Foreskin melanocyte (primary cell): ENCODE measurements at places on chromosomes 4 and X.
A peak's percentile ranks its signal among the peaks of the same experiment; 100 is the strongest.

DNA sequence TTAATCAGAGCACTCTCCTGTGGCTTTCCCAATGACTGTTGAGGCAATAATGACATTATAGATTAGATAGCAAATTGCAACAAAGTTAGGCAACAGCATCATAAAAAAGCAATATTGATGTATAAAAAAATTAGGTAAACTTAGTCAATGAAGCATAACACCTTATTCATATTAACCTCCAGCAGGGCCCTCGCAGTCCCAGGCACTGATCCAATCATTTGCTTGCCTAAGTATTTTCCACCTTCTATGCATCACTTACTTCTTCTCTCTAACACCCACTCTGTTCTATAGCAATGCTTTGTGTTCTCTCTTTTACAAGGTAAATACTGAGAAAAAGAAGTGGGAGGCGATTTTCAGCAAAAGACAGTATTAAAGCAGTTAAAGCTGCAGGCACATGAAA is 833.5 kb upstream of the ADGRL3 start:
- DNase-seq, result no peak

DNA sequence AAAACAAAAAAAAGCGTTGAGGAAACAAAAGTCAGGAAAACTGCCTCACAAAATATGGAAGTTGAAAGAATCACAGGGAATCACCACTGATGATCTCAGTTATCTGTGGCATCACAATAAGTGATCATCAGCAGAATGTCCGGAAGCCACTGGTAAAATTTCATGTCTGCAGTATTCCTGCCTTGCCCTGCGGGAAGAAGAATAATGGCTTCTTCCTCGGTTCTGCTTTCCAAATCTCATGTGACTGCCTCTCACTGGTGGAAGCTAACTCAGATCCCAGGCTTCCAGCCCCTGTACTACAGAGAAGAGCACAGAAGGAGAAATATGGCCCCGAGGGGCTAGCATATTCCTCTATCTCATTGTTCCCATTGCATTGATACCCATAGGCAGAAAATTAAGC is 12.7 kb upstream of the ZNF330 start:
- DNase-seq, result peak; percentile 67

DNA sequence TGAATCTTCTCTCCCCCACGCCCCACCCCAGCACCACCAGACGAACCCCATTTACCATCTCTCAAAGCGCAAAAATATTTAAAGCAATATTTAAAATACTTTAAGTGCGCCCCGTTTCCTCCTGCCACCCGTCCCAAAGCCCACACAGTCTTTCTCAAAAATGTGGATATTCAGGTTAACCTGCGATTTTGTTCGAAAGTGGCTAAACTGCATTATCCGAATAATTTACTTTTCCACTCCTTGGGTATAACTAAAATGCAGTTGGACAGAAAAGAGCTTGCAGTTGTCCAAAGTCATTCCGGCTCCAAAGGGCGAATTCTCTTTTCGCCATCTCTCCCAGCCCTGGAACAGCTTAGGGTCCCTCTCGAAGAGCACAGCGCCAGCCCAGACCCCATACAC is 662 bp downstream of the SMIM43 start:
- no peak for DNase-seq

- no peak for DNase-seq
Measured at GRCh38 chr4:89175611-89176010, 64.3 kb downstream of the TIGD2 start.

- peak; percentile 56 for DNase-seq
Measured at GRCh38 chr4:55491486-55491885, 55.2 kb downstream of the CLOCK start.

- DNase-seq, result no peak
Measured at GRCh38 chrX:23136816-23137215, 137.1 kb downstream of the DDX53 start.

DNA sequence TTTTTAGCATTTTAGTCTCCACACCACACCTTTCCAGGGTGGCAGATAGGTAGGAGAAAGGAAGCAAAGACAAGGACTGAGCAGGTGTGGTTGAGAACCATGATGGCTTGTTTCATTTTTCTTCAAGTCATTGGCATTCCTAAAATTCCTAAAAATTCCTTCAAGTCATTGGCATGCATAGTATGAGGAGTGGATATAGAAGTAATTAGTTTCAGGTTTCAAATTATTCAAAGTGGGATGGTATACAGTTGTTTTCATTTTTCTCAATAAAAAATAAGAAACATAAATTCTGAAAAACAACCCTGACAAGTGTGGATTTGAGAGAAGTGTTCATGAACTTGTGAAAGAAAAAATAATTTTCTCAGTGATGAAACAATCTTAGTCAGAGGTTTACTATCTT is 22.3 kb upstream of the HERC3 start:
- no peak for DNase-seq

DNA sequence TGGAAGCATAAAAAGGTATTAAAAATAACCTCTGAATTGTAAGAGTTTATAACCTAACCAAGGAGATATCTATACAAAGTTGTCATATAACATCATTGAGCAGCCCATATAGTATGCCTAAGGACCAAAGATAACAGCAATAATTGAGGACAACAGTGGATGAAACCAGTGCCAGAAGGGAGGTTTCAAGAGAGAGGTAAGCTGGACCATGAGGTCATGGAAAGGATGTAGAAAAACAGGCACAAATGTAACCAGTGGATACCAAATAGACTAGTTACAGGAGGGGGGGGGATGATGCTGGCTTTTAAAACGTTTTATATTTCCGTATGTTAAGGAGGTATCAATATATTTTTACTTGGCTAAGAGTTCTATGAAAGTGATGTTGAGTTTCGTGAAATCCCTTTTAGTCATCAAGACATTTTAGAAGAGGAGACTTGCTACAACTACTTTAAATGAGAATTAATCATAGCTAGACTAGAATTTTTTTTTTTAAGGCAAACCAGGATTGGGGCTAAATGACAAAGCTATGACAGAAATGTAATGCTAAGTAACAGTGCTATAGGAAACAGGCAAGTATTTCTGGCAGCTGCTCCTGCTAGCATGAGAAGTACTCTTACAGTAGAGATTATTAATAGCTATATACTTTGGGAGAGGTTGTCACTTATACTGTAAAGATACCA is 161.1 kb downstream of the FBXW7 start:
- no peak for DNase-seq
